ENCODE measurements at places on chromosomes 2 and 18.

DNA sequence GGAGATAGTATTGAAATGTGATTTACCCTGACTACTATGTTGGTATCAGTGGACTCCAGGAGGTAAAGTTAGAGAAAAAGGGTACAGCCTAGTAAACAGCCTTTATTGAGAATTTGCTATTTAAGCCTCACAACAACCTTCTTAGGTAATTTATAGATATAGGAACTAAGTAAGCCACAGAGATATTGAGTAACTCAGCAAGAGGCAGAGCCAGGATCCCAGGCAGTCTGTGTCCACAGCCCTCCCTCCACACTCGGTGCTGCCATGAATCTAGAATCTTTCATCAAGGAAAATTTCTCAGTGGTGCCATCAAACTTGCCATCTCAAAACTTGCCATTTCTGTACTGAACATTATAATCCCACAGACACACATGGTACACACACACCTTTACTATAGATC, 170.9 kb downstream of the CAPN13 start:
- DNase-seq, result no peak

- no peak for DNase-seq
These were observed 81.6 kb upstream of the ALPP start for GRCh38 chr2:232296776-232297525.

- DNase-seq, result no peak
These were observed 2047.1 kb downstream of the SUCLG1 start for GRCh38 chr2:82412021-82412420.

GRCh38 chr2:555164-555922, 121.9 kb downstream of the TMEM18 start:
- no peak for DNase-seq

GRCh38 chr2:80748592-80748991, 444.0 kb upstream of the LRRTM1 start:
- DNase-seq, result no peak

GRCh38 chr18:69715191-69715795, 232.4 kb downstream of the CD226 start:
- DNase-seq, result peak; percentile 18

- peak; percentile 34 for DNase-seq
These were observed 542 bp downstream of the PGAP1 start for GRCh38 chr2:196925768-196926561.

DNA sequence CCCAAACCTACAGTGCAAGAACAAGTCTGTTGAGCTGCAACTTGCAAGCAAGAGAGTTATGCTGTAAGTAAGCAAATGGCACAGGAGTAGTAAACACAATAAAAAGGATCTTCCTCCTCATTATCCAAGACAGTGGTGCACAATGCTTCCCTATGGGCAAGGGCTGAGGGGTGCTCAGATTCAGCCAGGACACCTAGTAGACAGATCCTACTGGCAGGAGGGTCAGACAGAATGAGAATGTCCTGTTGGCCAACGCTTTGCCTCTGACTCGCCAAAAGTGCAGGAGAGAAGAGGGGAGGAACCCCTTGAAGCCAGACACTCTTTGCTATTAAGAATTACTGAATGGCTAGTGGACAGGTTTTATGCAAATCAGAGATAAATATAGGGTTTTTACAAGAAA, 280.4 kb upstream of the SESTD1 start:
- no peak for DNase-seq

- DNase-seq, result no peak
These were observed 90.5 kb upstream of the FHL2 start for GRCh38 chr2:105489168-105489878.

DNA sequence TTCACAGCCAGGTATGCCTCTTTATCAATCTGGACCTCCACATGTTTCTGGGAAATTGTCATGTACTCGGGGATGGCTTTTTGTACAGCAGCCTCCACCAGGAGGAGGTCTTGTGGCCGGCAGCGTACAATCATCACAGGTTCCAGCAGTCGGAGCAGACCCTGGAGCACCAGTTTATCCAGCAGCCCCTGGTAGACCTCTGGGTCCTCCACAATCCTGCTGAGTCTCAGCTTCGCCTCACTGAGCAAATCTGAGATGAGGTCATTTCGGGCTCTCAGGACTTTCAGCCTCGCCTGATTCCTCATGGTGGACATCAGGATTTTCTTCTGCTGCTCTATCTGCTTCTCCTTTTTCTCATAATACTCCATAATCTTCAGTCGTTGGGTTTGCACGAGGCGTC, 32.8 kb downstream of the TMEM247 start:
- DNase-seq, result no peak

- DNase-seq, result no peak
These were observed 44.0 kb downstream of the TCF4 start for GRCh38 chr18:55544014-55544413.

DNA sequence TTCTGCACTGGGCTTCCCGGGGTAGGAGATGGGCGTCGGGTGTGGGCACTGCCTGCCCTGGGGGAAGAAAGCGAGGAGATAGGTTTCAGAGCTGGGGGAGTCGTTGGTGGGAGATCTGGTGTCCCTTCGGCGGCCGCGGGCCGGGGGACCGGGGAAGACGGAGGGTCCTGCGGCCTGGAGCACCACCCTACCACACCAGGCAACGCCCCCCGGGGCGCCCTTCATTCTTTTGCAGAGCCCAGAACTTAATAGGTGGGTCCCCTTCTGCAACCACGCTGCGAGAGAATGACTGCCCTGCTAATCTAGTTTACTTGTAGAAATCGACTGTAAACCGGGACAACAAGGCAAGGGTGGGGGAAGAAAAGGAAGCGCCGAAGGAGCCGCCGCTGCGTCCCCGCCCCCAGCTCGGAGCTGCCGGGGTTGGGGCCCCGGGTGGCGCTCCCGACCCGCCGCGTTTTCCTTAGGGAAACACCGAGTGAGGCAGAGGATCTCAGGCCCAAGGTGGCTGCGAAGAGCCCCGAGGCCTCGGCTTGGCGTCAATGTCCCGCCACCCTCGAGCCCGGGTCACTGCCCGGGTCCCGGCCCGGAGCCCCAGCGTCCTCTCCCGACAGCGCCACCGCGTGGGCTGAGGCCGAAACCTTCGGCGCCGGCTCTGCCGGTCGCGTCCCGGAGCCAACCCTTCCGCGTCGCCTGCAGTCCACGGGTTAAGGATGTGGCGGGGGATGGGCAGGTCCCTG, 5.4 kb upstream of the SATB2 start:
- DNase-seq, result peak; percentile 93

DNA sequence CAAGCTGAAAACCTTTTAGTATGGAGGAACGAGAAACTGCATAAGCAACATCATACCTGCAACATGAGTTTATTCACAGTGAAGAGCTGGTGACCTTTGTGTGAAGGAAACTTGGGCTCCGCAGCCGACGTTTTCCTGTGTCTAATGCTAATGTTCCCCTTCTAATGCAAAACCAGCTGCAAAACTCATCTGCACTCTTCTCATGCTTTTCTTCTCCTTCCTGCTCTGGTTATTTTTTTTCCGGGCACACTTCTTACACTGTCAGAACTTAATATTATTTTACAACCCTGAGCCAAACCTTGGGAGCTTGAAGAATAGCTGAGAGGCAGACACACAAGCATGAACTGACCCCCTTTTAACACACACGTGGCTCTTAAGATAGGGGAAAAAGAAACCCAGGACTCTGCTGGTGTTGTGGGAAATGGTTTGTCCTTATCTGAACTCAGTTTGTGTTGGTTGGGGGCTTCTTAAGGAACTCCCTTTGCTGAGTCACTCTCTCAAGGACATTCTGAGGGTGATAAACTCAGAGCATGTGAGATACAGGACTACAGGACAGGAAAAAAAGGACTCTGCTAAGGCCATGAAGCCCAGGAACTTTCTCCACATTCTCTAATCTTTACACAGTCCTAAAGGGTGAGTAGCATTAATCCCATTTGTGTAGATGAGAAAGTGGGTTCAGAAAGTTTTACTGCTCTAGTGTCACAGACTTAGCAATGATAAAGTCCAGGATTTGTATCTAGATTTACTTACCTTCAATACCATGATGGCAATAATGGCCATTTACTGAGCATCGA, 439.3 kb upstream of the TRIB2 start:
- peak; percentile 96 for DNase-seq

DNA sequence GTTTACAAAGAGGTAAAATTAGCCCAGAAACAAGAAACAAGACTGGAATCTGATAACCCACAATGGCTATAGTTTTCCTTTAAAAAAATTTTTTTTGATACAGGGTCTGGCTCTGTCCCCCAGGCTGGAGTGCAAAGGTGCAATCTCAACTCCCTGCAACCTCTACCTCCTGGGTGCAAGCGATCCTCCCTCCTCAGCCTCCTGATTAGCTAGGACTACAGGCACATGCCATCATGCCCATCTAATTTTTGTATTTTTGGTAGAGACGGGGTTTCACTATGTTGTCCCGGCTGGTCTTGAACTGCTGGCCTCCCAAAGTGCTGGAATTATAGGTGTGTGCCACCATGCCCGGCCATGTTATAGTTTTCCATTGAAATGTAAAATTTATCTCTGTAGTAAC, 12.3 kb upstream of the PARD6G start:
- no peak for DNase-seq

DNA sequence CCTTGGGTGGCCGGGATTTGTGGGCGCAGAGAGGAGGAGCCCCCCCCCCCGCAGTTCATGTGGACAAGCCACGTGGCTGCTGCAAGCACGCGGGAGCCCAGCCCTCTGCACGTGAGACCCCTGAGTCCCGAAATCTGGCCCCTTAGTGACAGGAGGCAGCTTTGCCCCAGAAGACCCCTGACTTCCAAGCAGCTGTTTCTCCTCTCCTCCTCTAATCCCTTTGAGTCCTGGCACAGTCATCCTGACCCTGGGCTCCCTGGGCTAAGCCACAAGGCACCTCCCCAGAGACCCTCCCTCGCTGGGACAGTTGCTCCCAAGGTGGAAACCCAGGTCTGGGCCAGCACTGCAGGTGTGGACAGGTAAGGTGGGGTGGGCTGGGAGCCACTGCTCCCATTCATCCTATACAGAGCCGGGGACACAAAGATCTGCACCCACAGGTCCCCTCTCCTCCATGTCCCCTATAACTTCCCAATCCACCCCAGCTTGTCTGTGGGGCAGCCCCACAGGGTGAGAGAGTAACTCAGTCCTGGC, 923 bp downstream of the TEKT4 start:
- no peak for DNase-seq

GRCh38 chr2:85959826-85960225, 71.0 kb upstream of the ST3GAL5 start:
- no peak for DNase-seq

DNA sequence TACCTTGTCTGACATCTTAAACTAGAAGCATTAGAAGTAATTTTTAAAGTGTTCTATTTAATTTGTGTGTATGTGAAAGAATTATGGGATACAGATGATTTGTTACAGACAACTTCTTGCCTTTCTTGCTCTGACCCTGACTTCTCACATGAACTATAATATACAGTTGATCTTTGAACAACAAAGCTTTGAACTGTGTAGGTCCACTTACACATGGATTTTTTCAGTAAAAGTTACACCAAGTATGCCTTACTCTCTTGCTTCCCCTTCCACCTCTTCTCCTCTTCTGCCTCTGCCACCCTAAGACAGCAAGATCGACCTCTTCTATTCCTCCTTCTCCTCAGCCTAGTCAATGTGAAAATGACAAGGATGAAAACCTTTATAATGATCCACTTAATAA, 42.2 kb downstream of the SLC40A1 start:
- no peak for DNase-seq

- DNase-seq, result peak; percentile 8
These were observed 584.7 kb upstream of the SETBP1 start for GRCh38 chr18:44096016-44096415.

DNA sequence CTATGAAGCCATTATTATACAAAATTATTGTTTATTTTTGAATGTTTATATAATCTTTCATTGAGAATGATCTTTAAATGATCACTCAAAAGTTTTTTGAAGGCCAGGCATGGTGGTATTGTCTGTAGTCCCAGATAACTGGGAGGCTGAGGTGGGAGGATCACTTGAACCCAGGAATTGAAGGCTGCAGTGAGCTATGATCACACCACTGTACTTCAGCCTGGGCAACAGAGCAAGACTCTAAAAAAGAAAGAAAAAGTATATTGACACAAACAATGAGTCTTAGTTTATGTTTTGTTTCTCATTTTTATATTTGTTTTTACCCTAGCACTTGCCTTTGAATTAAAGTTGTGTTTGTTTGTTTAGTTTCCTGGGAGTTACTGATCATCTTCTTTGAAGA, 2.3 kb downstream of the TWSG1 start:
- no peak for DNase-seq

DNA sequence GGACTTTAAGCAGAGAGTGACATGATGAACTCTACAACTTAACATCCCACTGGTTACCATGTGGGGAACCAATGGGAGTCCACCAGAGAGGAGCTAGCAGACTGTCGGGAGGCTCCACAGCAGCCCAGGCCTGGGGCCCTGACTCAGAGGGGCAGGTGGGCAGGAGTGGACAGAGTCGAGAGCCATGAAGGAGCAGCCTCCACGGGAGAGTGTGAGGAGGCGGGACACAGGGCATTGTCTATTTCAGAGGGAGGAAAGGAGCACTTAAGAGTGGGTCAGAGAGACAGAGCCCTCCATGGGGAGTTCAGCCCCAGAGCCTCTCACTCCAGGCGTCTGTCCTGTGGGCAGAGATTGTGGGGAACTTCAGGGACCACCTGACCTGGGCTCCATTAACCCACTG, 118.7 kb downstream of the CYP26B1 start:
- no peak for DNase-seq

GRCh38 chr2:201093573-201093972, 21.8 kb downstream of the NDUFB3 start:
- no peak for DNase-seq

DNA sequence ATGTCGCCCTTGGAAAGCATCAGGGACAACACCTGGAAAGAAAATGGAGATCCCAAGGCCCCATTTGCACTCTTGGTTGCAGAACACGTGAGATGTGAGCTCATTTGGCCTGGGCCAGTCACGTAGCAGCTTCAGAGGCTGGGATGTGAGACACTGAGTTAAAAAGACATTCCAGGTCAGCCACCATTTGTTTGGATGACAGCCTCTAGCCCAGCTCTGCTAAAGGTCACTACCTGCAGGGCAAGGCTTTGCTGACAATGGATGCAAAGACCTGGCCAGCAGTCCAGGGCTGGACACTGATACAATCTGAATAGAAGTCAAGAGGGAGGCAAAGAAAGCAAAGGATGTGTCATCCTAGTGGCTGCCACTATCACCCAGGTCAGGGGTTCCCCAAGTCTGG, 83.9 kb upstream of the LRPPRC start:
- no peak for DNase-seq

Data from OCI-M1 (cell line).